ENCODE measurements at places on chromosomes 16 and 17.
A peak's percentile ranks its signal among the peaks of the same experiment; 100 is the strongest.

- no peak for DNase-seq
These were observed 399.9 kb upstream of the HSBP1 start for GRCh38 chr16:83407928-83408327.

GRCh38 chr16:25051406-25052150, 36.4 kb upstream of the ARHGAP17 start:
- DNase-seq: peak; percentile 65

DNA sequence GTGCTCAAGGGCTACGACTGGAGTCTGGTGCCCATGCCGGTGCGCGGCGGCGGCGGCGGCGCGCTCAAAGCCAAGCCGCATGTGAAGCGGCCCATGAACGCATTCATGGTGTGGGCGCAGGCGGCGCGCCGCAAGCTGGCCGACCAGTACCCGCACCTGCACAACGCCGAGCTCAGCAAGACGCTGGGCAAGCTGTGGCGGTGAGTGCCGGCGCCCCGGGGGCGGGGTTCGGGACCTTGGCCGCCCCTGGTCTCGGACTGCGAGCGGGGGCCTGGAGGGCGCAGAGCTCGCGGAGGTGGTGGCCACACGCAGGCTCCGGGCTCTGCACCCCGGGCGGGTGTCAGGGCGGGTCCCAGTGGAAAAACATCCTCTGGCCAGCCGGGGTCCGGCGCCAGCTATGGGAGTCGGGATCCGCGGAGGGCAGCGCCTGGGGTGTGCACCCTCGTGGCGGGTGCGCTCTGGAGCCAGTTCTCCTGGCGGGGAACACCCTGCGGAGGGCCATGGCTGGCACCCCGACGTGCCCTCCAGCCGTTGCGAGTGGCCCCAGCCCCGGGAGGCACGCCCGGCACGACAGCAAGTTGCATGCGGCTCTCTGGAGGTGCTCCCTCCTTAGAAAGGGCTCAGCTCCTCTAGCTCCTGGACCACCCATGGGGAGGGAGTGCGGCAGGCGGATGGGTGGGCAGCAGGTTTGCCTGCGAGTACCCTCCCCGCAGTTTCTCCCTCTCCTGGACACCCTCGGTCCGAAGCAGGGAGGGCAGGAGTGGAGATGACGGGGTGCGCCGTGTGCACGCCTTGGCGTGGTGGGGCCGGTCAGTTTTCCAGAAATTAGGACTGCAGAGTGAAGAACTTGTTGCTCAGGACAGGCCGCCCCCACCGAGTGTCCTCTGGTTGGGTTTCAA, 824 bp downstream of the SOX8 start:
- no peak for DNase-seq

DNA sequence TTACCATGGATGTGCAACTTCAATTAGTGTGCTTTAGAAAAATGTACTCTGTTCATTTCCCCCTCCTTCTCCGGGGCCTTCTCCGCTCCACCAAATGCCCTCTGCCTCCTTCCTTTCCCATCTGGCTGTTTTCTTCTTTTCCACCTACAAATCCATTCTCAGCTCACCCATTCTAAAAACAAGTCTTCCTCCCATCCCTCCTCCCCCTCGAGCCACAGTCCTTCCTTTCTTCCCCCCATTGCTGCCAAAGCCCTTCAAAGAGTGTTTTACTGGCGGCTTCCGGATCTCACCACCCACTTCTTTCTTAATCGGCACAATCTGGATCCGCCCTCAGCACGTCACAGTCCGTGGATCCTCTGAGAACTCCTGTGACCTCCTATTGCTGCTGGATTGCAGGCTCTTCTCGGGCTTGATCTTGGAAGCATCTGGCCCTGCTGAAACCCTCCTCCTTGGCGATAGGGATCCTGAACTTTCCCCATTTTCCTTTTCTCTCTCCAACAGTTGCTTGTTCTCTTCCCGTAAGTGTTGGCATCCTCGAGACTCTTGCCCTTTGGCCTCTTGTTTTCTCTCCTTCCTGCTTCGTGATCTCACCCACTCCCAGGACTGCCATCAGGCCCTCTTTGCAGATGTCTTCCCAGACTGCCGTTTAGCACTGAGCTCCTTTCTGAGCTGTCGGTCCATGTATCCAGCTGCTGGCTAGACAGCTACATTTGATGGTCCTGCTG, 36.0 kb upstream of the FBXO47 start:
- peak; percentile 56 for DNase-seq

GRCh38 chr16:58885528-58886170, 151.5 kb upstream of the GOT2 start:
- peak; percentile 3 for DNase-seq

DNA sequence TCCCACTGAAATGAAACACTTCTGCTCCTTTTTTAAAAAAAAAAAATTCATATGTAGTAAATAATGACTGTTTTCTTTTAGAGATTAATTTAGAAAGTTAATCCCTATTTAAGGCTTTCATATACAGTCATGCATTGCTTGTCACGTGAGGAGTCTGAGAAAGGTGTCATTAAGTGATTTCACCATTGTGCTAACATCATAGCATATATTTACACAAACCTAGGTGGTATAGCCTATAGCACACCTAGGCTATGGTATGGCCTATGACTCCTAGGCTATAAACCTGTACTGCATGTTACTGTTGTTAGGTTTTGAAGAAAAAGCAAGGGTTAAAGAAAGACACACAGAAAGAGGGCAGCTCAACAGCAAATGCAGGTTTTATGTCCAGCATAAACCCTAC, 13.7 kb downstream of the PPY start:
- no peak for DNase-seq

DNA sequence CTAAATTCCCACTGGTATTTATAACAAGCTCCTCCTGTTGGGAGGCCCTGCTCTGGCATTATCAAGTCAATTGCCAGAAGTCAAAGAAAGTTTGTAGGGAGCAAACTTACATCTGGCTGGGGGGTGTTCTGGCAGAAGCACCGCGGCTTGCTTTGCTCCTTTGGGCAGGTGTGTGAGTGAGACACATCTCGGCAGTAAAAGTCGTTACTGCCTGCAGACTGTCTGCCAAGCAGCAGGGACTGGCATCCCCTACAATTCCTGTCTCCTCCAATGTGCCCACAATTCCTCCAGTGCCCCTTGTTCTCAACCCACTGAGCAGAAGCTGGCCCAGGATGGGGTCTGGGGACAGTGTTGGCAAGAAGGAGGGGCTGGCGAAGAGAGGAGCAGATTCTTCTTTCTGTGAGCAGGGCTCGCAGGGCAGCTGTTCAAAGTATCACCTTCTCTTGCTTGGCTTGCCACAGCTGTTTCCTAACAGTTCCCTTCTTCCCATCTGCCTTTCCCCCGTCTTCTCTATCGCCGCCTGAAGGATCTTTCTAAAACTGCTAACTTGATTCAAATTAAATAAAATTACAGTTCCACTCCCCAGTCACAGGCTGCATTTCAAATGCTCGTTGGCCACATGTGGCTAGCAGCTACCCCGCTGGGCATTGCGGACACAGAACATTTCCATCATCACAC, 30.2 kb downstream of the SPACA3 start:
- no peak for DNase-seq
